Stimulated activated CD4-positive, alpha-beta T cell treated with anti-CD3 and anti-CD28 coated beads, Interleukin-1b, Interleukin-23, amount 100 ng/mL, for 1 hour (primary cell): ENCODE measurements at places on chromosomes 2 and 18.

- no peak for DNase-seq
Measured at GRCh38 chr2:54099829-54100585, 15.4 kb upstream of the ACYP2 start.

DNA sequence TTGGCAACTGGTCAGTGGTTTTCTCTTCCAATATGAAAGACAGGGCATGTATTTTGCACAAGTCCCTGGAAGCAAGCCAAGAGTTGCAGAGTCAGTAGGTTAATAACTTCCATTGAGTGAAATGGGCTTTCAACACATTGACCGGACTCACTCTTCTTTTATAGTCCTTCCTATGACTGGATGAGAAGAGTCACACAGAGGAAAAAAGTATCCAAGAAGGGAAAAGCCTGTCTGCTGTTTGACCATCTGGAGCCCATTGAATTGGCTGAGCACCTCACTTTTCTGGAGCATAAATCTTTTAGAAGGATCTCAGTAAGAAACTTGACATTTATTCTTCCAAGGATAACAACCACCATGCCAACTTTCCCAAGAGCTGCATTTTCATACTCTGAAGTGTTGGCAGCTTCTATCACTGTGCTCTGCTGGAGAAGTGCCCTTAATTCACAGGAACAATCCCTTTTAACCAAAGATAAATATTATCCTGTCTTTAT is 45.4 kb downstream of the RASGRP3 start:
- no peak for DNase-seq

- DNase-seq: no peak
Measured at GRCh38 chr2:214604861-214605260, 194.0 kb downstream of the VWC2L start.

GRCh38 chr2:1771626-1772280 is 27.4 kb upstream of the PXDN start:
- no peak for DNase-seq

DNA sequence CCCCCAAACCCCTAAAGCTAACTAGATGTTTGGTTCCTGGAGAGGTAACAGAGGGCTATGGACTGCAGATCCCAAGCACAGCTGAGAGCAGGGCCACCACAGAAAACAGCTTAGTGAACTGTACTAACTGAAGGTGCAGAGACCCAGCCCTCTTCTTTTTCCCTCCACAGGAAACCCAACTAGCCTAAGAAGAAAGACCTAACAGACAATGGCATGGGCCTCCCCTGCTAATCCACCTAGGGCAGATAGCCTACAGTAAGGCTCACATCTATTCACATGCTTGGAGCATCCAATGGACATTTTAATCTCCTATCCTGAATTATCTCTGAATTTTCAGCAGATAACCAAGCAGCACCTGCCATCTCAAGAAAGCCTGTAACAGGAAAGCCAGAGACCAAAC is 8.8 kb upstream of the FECH start:
- DNase-seq: no peak

DNA sequence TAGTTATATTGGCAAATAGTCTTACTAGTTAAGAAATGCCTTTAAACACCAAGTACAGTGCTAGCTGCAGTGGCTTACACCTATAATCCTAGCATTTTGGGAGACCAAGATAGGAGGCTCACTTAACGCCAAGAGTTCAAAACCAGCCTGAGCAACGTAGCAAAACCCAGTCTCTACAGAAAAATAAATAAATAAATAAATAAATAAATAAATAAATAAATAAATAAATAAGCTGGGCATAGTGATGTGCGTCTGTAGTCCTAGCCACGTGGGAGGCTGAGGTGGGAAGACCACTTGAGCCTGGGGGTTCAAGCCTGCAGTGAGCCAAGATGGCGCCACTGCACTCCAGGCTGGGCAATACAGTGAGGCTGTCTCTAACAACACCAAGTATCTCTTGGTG is 158.6 kb upstream of the ALPP start:
- no peak for DNase-seq

DNA sequence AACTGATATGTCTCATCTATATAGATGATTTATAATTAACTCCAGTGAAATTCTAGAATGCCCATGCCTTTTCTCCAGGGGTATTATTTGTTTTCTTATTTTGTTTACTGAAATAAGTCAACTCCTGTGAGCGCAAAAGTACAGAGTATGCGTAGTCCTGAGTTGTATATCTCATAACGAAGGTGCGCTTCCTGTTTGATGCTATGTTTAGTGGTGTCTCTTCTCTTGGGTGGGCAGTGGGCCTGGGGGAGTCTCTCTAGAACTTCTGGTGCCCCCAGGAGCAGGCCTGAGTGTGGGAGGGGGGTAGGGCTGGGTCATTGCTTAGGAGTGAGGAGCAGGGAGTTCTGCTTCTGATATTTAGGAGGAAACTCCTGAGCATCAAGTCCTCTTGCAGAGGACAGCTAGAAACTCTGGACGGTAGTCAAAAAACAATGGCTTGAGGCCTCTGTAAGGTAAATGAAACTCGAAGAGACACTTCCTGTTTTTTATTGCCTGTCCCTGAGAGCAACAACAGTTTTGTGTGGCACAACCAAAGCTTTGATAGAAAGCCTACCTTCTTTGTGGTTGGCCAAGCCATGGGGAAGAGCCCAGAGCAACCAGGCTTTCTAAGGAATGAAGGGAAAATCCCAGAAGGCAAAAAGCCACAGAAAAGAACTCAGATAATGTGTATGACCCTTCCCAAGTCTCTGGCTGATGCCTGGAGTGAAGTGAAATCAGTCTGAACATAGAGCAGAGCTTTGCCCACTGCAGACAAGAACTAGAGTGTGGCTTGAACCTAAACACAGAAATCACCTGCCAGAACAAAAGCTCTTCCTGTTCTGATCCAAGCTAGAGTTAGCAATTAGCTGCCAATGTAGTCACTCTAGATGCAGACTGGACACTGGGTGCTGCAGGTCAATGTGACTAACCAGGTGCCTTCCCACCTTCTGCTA is 8.5 kb upstream of the SP140L start:
- DNase-seq: no peak

GRCh38 chr2:41004700-41005099 is 552.8 kb upstream of the SLC8A1 start:
- DNase-seq: no peak

DNA sequence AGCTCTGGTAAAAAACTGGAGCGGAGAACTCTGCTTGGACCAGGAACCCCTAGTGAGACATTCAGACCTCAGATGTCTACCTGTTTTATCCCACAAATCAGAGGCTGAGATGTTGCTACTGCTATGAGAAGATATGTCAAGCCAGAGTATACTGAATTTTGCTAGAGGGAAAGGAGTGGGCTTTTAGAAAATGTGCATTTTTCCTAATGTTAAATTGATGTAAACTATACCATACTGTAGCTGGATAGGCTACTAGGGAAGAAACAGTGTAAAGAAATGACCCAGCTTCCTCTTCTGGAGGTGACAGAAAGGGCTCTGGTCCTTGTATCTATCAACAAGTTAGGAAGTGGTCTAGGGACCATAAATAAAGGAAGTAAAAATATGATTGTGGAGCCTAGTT is 65.0 kb downstream of the SLC39A10 start:
- no peak for DNase-seq

DNA sequence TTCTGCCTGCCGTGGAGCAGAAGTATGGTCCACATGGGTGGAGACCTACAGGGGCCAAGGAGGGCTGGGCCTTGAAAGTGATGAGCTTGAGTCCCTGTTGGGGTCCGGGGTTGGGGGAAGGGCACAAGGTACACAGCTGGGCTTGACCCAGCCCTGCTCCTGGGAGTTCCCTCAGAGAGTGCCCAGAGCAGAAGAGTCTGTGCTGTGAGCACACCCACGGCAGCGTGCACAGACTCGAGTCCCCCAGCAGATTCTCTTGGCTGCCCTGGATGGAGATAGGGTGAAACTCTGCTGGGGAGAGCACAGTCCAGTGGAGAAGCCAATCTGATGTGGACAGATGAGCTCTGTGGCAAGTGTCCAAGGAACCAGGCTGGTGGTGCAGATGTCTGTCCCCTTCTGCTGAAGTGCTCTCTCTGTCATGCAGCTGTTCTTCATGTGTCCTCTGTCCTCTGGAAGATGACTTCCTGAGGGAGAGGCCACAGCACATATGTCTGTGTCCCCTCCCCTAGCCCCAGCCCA is 27.5 kb downstream of the INPP4A start:
- DNase-seq: no peak

DNA sequence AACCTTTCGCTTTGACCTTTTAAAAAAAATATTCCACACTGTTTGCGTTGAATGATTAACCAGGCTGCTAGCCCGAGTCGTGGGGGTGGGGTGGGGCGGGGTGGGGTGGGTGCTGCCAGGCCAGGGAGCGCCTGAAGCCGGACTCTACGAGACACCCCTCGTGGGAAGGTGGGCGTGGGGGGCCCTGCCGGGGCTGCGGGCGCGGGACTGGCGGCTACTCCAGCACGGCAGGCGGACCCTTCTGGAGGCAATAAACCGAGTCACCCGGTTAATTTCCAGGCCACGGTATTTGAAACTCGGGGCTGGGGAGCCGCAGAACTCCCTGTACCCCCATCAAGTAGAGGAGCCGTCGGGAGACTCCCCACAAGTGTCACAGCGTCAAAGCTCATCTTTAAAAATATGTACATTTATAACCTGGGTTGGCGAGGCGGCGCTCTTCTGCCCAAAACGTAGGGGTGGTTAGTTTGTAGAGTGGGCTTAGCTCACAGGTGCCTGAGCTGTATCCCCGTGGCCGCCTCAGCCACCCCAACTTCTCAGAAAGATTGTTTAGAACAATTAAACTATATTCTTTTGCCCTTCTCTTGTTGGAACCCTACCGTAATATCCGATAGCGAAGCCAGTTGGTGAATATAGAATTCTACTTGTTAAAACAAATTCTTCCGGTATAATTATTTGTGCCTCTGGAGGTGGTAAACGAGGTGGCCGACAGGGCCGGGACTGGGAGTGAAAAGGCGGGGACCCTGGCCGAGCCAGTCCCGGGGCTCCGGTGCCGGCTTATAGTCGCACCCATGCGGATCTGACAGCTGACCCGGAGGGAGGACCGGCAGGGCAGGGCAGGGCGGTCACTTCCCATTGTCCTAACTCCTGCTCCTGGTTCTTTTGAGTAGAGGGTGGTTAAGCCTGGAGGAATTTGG is 1.4 kb downstream of the B3GNT2 start:
- no peak for DNase-seq

DNA sequence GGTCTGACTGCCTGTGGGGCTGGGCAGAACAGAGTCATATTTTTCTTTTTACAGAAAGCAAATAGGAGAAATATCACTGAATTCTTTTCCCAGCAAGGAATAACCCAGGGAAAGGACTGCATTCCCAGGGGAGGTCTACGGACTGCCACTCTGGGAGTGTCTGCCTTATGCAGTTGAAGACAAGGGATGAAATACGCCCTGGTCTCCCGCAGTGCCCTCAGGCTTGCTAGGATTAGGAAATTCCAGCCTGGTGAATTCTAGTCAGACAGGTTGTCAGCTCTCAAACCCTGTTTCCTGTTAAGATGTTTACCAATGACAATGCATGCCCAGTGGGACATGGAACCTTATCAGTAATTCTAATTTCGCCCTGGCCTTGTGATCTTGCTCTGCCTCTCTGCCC is 30.3 kb upstream of the PDK1 start:
- DNase-seq: no peak

- no peak for DNase-seq
Measured at GRCh38 chr2:12270876-12271588, 445.7 kb upstream of the TRIB2 start.

- no peak for DNase-seq
Measured at GRCh38 chr2:191341436-191341835, 96.2 kb downstream of the MYO1B start.

DNA sequence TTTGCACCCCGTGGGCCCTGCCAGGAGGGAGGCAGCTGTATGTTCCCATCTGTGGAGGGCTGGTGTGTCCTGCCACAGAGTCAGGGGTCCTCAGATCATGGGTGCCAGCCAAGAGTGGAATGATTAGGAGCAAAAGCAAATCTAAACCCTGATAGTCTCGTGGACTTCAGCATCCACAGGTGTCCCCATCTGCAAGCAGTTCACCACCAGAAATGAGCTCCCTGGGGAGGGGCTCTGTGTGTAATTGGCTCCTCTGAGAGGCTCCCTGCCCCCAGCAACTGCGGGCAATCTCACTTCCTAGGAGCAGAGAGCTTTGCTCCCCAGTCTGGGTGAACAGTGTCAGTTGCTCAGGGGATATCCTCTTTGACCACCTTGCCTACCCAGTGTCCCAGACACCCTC is 78.1 kb downstream of the HNRNPLL start:
- DNase-seq: no peak

- no peak for DNase-seq
Measured at GRCh38 chr2:104982111-104982510, 55.8 kb upstream of the MRPS9 start.

DNA sequence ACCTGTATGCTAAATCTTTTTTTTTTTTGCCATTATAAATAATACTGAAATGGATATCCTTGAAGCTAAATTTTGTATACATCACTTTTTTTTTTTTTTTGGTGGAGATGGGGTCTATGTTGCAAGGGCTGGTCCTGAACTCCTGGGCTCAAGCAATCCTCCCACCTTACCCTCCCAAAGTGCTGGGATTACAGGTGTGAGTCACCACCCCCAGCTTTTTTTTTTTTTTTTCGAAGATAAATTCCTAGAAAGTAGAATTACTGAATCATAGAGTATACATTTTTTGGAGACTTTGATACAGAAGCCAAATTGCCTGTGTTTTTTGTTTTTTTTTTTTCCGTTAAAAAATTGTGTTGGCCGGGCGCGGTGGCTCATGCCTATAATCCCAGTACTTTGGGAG is 51.0 kb upstream of the MCFD2 start:
- no peak for DNase-seq

GRCh38 chr2:36464006-36464721 is 108.6 kb downstream of the CRIM1 start:
- no peak for DNase-seq

- DNase-seq: no peak
Measured at GRCh38 chr2:24809316-24810007, 16.2 kb downstream of the CENPO start.

- DNase-seq: no peak
Measured at GRCh38 chr2:151907286-151908203, 79.3 kb upstream of the ARL5A start.

DNA sequence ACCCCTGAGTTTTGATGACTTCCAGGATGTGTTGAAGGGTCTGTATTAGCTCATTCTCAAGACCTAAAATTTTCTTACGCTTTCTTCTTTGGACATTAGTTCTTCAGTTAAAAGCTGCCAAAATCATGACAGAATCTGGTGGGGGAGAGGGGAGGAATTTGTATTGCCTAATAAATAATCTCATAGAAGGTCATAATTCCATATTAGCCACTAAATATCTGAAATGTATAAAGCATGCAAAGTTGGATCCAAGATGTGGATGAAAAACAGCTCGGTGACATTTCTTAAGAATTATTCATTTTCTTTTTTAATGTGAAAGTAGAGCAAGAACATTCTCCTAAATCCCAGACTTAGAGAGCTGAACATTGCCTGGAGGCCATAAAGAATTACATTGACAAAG is 120.1 kb downstream of the MMADHC start:
- DNase-seq: no peak

GRCh38 chr2:80217446-80217845 is 87.1 kb downstream of the LRRTM1 start:
- DNase-seq: no peak

DNA sequence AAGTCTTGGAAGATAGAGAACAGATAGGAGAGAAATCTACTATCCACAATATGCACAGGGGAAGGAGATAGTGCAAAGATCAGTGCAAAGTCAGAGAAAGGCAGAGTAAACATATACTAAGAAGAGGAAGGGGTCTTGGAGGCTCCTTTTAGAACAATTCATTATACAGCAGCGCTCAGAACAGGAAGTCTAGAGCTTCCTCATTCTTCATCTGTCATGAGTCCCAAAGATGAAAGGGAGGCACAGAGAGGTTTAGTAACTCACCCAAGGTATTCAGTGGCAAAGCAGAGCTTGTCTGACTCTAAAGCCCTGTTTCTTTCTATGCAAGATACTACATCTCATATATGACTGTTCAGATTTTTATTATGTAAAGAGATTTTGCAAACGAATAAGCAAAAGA is 1.4 kb downstream of the SP110 start:
- no peak for DNase-seq
